Esophagus mucosa (tissue), 1 donor: ENCODE measurements at places on chromosomes 5 and 9.

DNA sequence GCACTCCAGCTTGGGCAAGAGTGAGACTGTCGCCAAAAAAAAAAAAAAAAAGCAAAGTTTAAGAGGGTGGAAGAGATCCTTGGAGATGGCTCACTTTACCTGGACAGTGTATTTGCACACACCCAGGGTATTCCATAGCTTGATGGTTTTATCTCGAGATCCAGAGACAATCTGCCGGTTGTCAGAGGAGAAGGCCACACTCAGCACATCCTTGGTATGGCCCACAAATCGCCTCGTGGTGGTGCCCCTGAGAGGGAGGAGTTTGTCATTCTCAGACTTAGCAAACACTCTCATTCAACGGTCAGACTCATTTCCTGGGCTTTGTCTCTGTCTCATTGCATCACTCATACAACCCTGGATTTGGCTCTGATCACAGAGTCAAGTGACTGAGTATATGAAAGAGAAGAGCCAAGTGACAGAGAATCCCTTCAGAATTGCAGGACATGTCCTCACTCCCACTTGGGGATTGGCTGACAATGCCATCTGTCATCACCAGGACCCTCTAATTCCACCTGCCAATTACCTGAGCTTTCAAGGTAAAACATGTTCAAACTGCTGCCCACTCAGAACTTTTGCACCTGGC lies 2.2 kb downstream of the RACK1 start:
- peak; percentile 46 for ATAC-seq

- no peak for ATAC-seq
Measured at GRCh38 chr9:1008216-1008615, 31.8 kb downstream of the DMRT3 start.

DNA sequence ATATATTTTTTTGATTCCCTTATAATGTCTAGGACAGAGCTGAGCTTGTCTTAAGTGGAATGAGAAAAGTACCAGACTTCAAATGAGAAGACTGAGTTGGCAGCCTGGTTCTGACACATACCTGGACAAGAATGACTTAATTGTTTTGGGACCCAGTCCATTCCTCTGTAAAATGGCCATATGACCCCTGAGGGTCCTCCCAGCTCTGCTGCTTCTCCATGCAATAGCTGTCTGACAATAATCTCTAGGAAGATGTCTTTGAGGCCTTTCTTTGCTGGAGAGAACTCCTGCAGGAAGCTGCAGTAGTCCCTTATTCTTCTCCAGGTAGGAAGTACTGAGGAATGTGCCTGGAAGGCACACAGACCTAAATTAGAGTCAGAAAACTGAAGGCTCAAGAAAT lies 55.9 kb upstream of the SLIT3 start:
- ATAC-seq: no peak

DNA sequence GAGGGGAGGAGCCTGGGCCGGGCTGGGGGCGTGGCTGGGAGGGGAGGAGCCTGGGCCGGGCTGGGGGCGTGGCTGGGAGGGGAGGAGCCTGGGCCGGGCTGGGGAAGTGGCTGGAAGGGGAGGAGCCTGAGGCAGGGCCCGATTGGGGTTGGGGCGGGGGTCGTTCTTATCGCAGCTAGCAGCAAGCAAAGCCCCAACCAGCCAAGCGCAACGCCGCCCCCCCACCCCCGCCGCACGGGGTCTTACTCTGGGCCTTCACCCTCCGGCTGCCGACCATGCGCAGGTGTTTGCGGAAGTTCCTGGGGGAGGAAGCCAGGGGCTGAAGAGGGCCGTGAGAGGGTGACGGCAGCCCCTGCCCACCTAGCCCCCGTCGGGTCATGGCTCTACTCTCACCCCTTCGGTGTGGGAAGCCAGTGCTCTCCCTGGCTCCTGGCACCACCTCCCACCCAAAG lies 5.0 kb downstream of the NSMF start:
- peak; percentile 26 for ATAC-seq

- no peak for ATAC-seq
Measured at GRCh38 chr5:172185096-172185461, 2.9 kb downstream of the STK10 start.

DNA sequence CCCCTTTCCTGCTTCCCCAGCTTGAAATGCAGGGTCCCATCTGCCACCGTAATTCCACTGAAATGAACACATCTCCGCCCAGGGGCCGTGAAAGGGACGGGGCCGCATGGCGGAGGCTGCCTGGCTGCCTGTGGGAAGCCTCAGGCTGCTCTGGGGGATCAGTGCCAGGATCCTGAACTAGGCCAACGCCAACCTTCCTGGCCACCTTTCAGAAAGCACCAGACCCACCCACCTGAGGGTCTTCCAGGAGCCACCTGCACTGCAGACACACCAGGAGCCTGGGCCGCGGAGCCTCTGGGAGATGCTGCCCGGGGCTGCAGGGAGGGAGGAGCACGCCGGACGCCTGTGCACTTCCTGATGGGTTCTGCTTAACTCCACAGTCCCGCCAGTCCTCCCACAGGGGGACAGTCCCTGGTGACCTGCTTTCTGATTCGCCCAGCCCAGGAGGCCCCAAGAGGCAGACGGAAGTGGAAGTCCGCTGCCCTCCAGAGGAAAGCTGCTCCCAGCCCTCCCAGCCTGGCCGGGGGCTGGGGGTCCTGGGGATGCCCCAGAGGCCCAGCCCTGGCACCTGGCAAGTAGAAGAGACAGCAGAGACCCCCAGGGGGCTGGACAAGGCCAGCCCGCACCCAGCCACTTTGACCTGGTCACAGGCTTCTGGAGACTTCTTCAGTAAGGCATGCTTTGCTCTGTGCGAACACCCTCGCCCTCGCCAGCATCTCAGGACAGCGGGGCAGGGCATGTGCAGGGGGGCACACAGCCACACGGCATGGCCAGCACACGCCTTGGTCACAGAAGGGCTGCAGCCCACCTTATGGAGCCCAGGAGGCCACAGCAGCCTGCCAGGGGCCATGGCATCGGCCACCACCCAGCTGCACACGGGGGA lies at the start of gene CARD9:
TSS of gene CARD9 (minus strand) at position 370 of the 883 bp plus-strand sequence. CDS start 1,591 bp downstream, outside the sequence.
- ATAC-seq: peak; percentile 16

DNA sequence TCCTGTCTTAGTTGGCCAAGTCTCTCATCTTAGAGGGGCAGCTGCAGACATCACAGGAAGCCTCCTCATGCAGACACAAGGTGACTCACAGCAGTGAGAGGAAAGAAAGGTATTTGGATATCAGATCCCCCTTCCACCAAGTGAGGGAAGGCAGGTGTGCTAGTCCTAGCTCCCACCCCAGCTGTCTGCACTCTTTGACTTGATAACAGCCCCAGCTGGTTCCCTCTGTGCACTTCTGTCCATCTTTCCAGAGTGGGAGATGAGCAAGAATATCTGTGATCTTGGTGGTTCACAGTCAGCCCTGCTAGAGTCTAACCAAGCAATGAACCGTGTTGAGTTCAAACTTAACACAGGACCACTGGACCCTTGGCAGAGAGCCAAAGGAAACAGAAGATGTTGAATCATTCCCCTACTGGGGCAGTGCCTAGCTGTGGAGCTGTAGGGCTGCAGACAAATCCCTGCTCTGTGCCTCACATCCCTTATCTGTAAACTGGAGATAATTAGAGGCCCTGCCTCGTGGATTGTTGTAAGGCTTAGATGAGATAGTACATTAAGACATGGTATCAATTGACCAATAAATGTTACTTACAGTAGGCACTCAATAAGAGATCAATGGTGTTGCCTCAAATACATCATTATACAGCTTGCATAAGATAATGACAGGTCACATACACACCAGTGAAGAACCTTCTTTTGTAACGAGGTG lies 39.1 kb downstream of the SH3RF2 start:
- ATAC-seq: peak; percentile 4

GRCh38 chr9:89549031-89549644 lies 51.2 kb upstream of the SEMA4D start:
- ATAC-seq: peak; percentile 87

- ATAC-seq: no peak
Measured at GRCh38 chr5:69004676-69005075, 89.1 kb upstream of the SLC30A5 start.

DNA sequence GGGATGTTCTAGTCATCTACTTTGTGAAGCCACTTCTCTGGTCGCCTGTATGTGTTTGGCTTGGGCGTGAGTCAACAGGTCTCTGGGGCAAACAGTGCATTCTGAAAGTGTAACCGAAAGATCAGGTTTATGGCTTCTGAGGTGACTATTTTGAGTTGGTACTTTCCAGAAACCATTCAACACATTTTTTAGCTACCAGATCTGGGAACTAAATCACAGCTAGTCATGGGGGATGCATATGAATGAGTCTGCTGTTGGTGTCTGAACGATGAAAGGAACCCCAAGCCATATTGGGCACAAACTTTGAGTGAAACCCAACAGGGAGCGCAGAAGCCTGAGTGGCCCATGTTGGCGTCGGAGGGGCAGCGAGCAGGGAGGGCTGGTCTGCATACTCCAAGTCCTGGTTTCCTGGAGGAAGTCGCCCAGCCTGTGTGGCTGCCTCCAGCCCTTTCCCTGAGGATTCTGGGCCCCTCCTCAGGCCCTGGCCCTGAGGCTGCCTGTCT lies 35.3 kb downstream of the UBE2QL1 start:
- ATAC-seq: no peak

DNA sequence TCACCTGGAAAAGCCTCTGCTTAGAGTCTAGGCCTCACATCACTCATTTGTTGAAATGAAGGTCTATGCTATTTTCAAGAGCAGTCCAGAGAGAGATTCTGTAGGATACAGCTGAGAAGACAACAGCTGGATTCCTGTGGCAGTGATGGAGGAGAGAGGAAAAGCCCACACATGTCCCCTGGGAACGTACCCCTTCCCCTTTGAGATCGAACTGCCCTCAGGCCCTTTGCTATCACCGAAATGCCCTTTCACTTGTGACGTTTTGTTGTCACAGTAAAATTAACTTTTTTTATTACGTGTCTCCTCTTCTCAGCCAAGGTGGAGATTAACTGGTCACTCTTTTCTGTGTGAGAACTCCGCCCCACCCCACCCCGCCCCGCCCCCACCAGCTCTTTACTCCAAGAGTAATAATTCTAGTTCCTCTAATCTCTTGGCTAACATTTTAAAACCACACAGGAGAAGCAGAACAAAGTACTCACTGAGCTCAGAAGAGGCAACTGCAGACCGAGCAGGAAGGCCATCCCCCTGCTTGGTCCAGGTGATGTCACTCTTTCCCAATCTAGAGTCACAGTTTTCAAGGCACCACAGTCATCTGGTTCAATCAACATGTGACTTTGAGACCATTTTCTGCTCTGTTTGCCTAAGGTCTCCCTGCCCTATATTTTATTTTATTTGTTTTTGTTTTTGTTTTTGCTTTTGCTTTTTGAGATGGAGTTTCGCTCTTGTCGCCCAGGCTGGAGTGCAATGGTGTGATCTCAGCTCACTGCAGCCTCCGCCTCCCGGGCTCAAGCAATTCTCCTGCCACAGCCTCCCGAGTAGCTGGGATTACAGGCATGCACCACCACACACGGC lies 105.6 kb downstream of the SUSD1 start:
- peak; percentile 84 for ATAC-seq

DNA sequence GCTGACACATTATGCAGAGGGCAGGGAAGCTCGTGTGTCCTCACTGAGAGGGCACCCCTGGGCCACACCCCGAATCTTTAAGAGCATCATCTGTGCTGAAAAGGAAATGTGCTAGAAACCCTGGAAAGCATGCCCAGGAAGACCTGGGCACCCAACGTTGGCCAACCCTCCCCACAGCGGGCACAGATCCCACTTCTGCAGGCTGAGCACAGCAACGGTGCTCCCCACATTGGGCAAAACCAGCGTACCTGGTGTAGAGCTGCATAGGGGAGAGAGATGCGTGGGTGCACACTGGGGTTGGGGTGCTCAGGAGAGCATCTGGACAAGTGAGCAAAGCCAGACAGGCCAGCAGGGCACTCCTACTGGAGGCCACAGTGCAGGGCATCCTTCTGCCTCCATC lies 32.6 kb downstream of the ROR2 start:
- ATAC-seq: peak; percentile 18

- peak; percentile 91 for ATAC-seq
Measured at GRCh38 chr5:17966640-17967402, 332.6 kb downstream of the TAF11L14 start.

DNA sequence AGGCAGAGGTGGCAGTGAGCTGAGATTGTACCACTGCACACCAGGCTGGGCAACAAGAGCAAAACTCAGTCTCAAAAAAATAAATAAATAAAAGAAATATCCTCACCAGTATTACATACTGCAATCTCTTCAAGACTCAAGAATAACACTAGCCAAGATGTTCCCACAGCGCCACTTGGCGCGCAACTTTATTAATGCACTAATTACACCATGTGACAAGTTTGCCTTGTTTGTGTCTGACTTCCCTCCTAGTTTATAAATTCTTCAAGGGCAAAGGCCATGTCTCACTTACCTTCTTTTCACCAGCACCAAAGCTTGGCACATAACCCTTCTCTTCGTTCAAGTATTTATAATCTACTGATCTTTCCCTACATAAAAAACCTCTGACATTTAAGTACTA lies 4.8 kb downstream of the SKP1 start:
- ATAC-seq: no peak

DNA sequence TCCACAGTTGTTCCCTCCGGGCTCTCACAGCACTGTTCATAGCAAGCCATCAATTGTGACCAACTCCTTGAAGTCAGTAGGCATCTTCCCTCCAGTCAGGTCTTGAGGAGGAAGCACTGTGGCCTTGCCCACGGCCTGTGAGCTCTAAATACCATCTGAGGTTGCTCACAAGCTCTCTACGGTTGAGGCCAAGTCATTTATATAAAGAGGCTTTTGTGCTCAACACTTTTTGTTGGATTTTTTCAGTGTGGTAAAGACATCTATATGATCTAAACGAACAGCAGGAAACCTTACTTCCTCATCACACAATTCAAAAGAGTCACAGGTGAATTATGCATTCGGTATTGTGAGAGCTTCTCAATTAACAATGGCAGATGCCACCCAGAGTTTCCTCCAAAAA lies 97.3 kb downstream of the ZNF462 start:
- no peak for ATAC-seq

DNA sequence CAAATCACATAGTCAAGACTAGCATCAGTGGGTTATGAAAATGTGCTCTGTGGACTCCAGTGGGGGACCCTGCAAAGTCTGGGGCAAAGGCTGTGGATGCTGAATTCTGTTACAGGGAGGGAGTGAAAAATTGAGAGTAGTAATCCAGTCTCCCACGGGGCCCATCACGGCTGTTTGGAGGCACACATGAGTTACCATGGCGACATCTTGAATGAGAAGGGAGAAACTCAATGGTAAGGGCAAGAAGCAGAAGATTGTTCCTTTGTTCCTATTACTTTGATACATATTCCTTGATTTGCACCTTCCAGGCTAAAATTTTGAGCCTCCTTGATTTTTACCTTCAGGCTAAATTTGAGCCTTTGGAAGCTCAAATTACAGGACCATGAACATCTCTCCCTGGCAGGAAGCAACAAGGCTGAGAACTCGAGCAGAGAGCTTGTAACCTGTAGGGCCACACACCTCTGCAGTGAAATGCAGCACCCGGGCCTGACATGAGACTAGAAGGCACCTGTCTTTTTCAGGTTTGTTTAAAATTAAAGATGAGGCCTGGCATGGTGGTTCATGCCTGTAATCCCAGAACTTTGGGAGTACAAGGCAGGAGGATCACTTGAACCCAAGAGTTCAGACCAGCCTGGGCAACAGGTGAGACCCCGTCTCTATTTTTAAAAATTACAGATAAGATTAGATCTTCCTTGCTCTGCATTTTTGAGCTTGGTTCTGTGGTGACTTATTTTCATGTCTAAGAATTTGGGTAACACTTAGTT lies 31.0 kb upstream of the ZFR start:
- no peak for ATAC-seq
